ENCODE measurements at places on chromosomes 6 and 20.
A peak's percentile ranks its signal among the peaks of the same experiment; 100 is the strongest.

DNA sequence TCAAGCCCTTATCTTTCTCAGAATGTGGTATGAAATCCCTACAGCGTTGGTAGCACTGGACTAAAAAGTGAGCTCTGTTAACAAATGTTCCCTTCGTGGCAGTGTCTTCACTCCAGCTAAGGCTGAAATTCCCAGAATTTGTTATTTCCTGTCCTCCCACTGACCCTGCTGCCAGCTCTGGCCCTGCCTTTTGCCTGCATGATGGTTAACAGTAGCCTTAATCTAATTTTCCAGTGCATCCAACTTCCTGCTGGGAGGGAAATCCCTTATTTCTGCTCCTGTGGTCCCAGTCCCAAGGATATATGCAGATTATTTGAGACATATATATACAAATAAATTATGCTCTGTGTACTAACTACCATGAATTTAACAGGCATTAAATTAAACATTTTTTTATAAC lies 157.2 kb upstream of the CARMIL1 start:
- DNase-seq, result peak; percentile 26

GRCh38 chr6:40906759-40907158 lies 132.3 kb downstream of the UNC5CL start:
- no peak for DNase-seq

DNA sequence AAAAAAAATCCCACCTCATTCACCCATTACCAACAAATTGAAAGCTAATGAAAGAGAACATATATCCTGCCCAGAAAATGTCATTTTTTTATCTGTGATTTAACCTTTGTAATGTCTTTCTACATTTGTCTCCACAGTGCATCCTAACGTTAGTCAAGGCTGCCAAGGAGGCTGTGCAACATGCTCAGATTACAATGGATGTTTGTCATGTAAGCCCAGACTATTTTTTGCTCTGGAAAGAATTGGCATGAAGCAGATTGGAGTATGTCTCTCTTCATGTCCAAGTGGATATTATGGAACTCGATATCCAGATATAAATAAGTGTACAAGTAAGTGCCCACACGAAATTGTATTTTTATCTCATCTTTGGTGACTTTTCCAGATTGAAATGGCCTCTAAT lies 30.0 kb downstream of the RSPO3 start:
- peak; percentile 23 for DNase-seq

GRCh38 chr6:157200611-157201010 lies 122.7 kb downstream of the TMEM242 start:
- DNase-seq, result no peak

- DNase-seq, result no peak
These were observed 28.9 kb upstream of the FAM83D start for GRCh38 chr20:38897267-38897666.

DNA sequence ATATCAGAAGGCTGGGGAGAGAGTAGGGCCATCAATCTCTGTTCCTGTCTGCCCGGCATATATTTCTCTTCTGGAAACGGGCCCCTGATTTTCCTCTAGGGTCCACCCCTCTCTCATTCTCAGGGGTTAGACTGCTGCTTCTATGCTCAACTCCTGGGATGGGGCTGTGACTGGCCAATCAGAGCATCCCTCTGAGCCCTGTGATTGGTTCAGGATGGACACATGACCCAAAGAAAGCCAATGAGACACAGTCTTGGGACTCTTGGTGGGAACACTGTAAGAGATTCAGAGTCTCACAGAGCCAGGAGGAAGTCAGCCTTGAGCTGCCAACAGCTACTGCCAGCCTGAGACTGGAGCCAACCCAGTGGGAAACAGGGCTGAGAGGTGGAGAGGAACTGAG lies 31.0 kb upstream of the KCNB1 start:
- no peak for DNase-seq

DNA sequence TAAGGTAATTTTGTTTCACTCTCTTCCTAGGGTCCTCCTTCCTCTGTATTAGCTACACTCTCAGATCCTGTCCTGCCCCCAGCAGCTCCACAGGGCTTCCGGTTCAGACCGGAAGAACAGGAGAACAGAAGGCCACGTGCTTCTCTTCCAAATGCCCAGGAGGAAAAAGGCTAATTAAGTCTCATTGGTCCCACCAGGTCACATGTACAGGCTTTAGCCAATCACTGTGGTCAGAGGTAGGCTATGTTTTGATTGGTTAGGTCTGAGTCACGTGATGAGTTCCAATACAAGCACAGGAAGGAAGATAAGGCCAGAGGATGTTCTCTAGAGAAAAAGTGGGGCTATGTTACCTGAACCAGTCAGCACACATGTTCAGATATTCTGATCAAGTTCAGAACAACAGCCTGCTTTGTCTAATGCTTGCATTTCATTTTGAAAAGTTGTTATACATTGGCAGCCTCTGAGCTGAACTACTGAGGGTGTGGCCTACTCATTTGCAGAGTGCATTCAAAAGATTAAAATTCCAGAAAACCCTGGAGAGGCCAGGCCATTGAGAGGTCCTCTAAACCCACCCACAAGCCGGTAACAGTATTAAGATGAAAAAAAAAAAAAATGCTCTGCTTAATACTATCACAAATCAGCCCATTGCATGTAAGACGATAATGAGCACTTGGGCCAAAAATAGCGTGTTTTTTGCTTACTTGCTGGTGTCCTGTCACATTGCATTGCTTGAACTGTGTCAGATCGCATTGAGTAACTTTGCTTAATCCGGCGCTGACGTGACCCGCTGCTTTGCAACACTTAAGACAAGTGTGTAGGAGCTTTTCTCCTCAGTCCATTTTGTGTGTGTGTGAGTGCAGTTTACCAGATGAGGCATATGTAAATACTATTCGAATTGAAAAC lies 170.3 kb downstream of the TSHZ2 start:
- no peak for DNase-seq

DNA sequence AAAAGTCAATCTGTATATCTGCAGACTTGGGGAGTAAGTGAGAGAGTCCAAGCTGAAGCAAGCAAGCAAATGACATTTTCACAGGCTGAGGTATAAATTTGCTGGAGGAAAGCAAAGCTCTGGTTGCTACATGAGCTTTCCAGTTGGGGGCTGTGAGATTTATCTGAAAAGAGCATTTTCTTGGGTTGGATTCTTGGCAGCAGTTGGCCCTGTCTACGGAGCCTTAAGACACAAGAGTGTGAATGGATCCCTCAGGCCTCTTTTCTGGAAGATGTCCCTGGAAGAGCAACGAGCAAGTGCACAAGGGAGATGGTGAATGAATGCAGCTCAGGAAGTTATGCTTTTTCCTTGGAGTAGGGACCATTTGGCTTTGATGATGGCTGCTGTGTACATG lies 30.8 kb downstream of the ISM1 start:
- DNase-seq, result no peak

DNA sequence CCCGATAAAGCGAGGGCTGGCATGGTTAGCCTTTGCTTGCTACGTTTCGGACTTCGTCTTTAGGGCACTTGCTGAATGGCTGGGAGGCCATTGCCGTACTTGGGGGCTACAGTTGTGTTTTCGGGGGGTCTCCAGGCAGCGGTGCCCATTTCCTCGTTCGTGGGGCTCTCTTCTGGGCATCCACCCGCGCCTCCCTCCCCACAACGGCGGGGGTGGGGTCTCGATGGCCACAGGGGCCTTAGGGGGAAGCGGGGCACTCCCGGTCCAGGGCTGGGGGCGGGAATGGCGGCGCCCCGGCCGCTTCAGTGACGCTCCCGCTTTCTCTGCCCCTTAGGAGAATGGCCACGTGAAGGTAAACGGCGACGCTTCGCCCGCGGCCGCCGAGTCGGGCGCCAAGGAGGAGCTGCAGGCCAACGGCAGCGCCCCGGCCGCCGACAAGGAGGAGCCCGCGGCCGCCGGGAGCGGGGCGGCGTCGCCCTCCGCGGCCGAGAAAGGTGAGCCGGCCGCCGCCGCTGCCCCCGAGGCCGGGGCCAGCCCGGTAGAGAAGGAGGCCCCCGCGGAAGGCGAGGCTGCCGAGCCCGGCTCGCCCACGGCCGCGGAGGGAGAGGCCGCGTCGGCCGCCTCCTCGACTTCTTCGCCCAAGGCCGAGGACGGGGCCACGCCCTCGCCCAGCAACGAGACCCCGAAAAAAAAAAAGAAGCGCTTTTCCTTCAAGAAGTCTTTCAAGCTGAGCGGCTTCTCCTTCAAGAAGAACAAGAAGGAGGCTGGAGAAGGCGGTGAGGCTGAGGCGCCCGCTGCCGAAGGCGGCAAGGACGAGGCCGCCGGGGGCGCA lies 2.4 kb downstream of the MARCKS start:
- peak; percentile 34 for DNase-seq

GRCh38 chr6:14415452-14415851 lies 297.9 kb downstream of the CD83 start:
- DNase-seq, result no peak

DNA sequence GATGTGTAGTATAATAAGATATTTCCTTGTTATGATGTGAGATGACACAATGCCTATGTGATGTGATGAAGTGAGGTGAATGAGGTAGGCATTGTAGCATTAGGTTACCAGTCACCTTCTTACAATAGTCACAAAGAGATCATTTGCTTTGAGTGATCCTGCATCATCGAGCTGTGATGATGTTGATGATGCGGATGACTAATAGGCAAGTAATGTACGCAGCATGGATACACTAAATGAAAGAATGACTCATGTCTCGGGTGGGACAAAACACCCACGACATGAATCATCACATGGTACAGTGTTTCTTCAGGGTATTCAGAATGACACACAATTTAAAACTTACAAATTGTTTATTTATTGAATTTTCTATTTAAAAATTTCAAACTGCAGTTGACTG lies 806.3 kb upstream of the GJE1 start:
- DNase-seq, result no peak

- DNase-seq, result peak; percentile 70
These were observed 8.3 kb downstream of the SEMG2 start for GRCh38 chr20:45229264-45230056.

- DNase-seq, result no peak
These were observed 69.1 kb upstream of the TOP1 start for GRCh38 chr20:40959325-40960092.

- no peak for DNase-seq
These were observed 132.8 kb upstream of the SPACA1 start for GRCh38 chr6:87914637-87915395.

DNA sequence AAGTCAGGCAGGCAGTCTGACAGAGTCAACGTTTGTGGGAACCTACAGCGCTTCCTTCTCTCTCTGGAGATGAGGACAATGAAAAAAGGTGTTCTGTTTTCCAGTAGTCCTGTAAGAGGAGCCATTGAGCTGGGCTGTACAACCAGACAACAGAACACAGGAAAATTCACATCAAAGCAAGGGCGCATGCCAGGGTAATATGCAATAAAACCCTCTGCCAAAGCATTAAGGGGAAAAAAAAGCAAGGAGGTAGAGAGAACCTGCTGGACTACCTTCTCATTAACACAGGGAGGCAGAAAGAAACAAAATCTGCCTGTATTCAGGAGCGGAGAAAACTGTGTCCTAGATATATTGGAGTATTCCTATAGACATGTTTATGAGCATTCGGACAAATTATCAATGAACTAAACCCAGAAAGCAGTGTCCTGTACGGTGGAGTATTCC lies 1.3 kb downstream of the RNF24 start:
- DNase-seq, result peak; percentile 84

DNA sequence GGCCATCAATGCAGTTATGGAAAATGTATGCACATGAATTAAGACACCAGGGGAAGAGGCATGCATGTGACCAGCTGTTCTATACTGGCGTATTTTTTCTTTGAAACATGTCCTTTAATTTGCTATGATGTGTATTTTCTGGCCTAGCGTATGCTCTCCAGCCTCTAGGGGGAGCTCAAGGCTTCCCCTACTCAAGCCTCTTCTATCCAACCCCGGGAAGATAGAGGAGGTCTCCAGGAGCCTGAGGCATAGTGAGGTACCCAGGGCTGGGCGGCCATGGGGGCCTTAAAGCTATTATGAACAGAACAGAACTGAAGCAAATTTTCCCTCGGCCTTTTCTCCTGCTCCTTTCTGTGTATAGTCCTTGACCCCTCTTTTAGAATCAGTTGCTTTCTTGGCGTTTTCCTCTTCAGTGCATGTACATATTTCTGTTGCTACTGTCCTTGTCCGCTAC lies 528.9 kb downstream of the MAFB start:
- peak; percentile 43 for DNase-seq

DNA sequence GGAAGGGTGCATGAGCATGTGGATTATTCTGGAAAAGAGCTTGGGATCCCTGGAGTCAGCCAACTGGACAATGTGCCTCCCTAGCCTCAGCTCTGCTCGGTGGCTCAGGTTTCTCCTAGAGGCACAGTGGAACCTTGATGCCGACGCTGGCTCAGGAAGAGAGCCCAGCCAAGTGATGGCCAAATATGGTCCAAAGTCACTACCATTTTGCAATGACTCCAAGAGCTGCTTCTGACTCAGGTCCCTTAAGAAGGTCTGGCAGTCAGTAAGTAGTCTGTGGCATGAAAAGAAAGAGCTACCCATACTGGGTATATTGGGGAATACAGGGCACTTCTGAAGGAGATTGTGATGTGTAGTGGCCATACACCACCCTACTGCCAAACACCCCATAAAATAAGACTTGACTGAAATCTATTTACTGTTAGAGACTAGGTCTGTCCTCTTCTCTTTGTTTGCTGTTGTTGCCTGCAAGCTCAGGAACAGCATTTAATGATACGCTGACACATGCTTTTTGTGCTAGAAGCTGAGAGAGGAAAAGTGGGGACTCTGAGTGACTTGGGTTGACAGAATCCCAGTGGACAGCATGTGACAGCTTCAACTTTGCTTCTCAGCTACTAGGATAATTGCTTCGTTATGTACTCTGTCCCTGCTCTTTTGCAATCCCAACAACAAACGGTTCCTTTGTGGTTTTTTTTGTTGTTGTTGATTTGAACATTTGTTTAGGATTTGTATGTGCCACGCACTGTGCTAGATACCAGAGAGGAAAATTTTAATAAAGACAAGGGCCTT lies 30.3 kb upstream of the OGFRL1 start:
- no peak for DNase-seq

DNA sequence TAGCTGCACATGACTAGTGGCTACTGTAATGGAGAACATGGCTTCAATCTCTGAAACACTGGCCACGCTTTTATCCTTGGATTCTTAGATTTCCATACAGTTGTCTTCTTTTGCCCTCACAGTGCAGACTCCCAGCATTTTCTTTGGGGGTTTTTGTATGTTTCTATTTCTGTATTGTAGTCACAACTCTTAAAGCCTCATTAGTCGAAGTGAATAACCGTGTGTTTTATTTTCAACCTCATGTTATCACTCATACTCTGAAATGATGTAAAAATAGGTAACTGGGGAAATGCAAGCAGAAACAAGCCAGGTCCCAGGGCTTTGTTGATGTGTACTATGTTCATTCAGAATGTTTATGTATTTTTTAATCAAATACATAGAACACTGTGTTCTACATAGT lies 162.9 kb downstream of the JARID2 start:
- no peak for DNase-seq

GRCh38 chr6:1029141-1029540 lies 282.8 kb upstream of the FOXQ1 start:
- DNase-seq, result peak; percentile 65
